Right renal pelvis (tissue), 4 donors: ENCODE measurements at places on chromosomes 11 and 22. TPM values are rescaled to one million over a fixed set of nuclear protein-coding genes. Genes with fewer than 3 reads are reported as not detected.

DNA sequence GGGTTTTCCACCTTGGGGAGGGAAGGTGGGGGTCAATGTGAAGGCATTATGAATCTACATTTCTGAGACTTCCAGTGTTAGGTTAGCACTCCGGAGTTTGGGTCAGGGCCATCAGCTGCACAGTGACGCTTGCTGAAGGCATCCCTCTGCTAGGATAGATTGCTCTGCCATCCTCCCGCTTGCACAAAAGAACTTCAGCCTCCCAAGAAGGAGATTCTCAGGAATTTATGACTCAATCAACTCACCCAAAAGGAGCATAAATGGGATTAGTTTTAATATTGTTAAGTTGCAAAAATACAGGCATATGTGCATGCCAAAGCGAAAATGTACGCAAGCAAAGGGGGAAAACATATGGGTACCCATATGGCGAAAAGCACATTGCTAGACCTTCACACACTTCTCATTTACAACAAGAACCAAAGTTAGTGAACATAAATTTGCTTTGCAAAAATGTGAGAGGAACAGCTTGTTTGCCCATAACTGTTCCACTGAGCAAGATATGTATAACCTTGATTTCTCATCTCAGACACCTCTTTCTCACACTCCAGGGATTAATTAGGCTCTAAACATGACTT, 1013.0 kb downstream of the OPCML start:
- no peak for DNase-seq

Gene CASP1
- 4.6 TPM for polyA plus RNA-seq

DNA sequence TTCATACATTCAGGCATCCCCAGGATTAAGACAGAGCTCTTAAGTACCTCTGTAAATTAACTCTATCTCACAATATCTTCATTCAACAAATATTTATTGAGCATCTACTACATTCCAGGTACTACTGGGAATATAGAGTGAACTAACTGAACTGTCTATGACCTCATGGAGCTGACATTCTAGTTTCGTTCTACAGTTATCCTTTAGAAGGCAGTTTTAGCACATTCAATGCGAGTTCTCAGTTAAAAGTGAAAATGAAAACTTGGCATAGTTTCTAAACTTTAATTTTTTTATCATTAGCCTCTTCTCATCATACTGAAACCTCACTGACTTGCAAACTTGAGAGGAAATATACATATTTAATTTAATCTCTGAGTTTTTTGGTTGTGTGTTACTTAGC, 10.7 kb upstream of the MS4A6E start:
- no peak for DNase-seq

GRCh38 chr22:30649430-30650007, 13.9 kb downstream of the SLC35E4 start:
- DNase-seq, result no peak

DNA sequence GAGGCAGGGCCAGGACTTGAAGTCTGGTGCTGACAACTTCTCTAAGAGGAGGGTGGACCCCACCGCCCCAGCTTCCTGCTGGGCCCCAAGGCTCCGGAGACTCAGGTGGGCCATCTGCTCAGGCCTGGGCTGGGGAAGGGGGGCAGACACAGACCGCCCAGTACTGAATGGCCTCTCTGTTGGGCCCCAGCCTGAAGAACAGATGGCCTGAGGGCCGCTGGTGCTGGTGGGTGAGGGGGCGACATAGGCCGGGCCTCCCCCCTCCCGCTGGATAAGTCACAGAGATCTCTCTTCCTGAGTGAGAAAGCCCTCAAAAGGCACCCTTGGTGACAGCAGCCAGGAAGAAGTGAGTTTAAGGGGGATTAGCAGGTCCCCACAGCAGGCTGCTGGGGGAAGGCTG, 12.5 kb upstream of the TP53I11 start:
- DNase-seq, result no peak
